ENCODE measurements at places on chromosomes 3 and 15. TPM values are rescaled to one million over a fixed set of nuclear protein-coding genes. Genes with fewer than 3 reads are reported as not detected.

Gene SEMA3B
- 0.33 TPM for total RNA-seq

Gene SLC22A14
- not detected for total RNA-seq

DNA sequence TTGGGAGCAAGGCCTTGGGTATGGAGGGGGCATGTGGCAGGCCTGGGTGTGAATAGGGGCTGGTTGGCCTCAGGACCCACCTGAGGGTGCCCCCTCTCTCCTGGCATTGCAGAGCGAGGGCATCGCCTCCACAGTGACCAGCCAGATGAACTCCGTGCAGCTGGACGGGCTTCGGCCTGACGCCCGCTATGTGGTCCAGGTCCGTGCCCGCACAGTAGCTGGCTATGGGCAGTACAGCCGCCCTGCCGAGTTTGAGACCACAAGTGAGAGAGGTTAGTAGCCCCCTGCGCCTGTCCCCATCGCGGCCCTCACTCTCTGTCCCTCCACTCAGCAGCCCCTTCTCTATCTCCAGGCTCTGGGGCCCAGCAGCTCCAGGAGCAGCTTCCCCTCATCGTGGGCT lies 16.0 kb downstream of the EPHB3 start:
- H3K36me3 ChIP-seq = no peaks in the 10 kb centered on the region
- no peaks in the 10 kb centered on the region for H3K4me1 ChIP-seq
- DNase-seq = no peak
- peaks cover 6% of the 10 kb centered on the region for H3K27me3 ChIP-seq
- no peak overlapping the region for H3K27ac ChIP-seq

Gene UCN2
- not detected for total RNA-seq

Gene THSD4
- total RNA-seq = not detected

Gene GCNT3
- not detected for total RNA-seq

GRCh38 chr3:47010111-47010712 lies 30.7 kb downstream of the NBEAL2 start:
- peaks cover 10% of the 10 kb centered on the region for H3K36me3 ChIP-seq
- peak overlapping the region; percentile 36 for H3K27ac ChIP-seq
- peak overlapping the region; percentile 45 for H3K4me3 ChIP-seq
- H3K27me3 ChIP-seq = no peaks in the 10 kb centered on the region
- H3K4me1 ChIP-seq = peaks cover 2% of the 10 kb centered on the region
- peak; percentile 3 for DNase-seq

GRCh38 chr3:196700801-196701200 lies 11.2 kb downstream of the CEP19 start:
- H3K36me3 ChIP-seq = no peaks in the 10 kb centered on the region
- no peaks in the 10 kb centered on the region for H3K27me3 ChIP-seq

Gene REC114
- not detected for total RNA-seq

GRCh38 chr3:108985844-108986243 lies 32.2 kb upstream of the GUCA1C start:
- no peak overlapping the region for H3K4me3 ChIP-seq
- H3K27me3 ChIP-seq = peaks cover 14% of the 10 kb centered on the region
- no peaks in the 10 kb centered on the region for H3K4me1 ChIP-seq
- DNase-seq = no peak

DNA sequence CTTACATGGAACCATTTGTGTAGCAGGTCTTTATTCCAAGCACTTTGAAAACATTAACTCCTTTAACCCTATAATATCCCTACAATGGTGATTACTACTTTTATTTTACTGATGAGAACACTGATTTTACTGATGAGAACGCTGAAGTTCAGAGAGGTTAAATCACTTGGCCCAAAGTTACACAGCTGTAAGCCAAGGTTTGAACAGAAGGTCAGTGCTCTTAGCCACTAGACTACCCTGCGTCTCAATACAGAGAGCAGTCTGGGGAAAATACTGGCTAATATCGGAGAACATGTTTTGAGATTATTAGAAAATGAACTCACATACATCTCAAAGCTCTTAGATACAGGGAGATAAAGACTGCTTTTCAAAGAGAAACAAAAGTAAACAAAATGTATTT lies 827.2 kb downstream of the FHIT start:
- H3K36me3 ChIP-seq = no peaks in the 10 kb centered on the region
- no peak for DNase-seq
- H3K27me3 ChIP-seq = no peaks in the 10 kb centered on the region
- H3K27ac ChIP-seq = no peak overlapping the region
- H3K4me3 ChIP-seq = no peak overlapping the region
- no peaks in the 10 kb centered on the region for H3K4me1 ChIP-seq

DNA sequence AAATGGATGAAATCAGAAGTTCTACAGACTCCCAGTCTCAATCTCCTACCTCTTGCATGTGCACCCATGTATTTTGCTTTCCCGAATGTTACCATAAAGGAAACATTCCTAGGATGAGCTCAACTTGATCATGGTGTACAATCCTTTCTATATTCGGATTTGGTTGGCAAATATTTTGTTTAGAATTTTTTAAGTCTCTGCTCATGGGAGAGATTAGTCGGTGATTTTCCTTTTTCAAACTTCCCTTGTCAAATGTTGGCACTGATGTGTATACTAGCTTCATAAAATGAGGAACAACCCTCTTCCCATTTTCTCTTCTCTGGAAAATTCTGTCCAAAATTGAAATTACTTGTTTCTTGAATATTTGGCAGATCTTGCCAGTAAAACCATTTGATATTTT lies 317.6 kb upstream of the RASGRP1 start:
- H3K4me3 ChIP-seq = no peak overlapping the region
- no peak for DNase-seq
- no peak overlapping the region for H3K27ac ChIP-seq
- H3K27me3 ChIP-seq = peaks cover 5% of the 10 kb centered on the region

DNA sequence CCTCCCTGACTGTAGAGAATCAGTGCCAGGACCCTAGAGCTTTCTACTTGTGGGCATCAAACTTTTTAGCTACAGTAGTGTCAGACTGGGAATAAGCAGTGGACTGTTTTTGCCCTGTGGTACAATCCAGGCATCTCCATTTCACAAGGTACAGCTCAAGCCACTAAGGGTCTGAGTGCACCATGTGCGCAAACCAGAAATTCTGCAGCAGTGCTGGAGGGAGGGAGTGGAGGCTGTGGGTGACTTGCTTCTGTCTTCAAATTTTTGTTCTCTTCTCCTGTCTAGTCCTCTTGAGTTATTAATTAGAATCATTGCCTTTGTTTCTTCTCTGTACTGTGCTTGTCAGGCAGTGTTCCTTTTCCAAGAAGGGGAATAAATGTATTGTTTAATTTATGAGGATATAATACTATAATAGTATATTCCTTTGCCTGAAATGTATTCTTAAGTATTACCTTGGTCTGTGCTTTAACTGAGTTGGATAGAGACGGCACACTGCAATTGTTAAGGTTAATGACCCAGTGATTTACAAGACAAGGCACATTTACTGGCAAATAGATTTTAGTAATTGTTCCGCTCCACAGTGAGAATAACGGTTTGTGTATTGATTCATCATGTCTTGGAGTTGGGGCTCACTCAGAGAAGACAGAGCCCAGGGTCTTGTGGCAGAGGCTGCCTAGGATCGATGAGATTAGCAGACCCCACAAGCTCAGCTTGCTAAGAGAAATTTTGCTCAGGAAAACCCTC lies 390.6 kb upstream of the CFAP20DC start:
- no peak overlapping the region for H3K4me3 ChIP-seq
- no peak for DNase-seq
- H3K36me3 ChIP-seq = peaks cover 2% of the 10 kb centered on the region
- H3K27ac ChIP-seq = no peak overlapping the region
- peaks cover 34% of the 10 kb centered on the region for H3K4me1 ChIP-seq

DNA sequence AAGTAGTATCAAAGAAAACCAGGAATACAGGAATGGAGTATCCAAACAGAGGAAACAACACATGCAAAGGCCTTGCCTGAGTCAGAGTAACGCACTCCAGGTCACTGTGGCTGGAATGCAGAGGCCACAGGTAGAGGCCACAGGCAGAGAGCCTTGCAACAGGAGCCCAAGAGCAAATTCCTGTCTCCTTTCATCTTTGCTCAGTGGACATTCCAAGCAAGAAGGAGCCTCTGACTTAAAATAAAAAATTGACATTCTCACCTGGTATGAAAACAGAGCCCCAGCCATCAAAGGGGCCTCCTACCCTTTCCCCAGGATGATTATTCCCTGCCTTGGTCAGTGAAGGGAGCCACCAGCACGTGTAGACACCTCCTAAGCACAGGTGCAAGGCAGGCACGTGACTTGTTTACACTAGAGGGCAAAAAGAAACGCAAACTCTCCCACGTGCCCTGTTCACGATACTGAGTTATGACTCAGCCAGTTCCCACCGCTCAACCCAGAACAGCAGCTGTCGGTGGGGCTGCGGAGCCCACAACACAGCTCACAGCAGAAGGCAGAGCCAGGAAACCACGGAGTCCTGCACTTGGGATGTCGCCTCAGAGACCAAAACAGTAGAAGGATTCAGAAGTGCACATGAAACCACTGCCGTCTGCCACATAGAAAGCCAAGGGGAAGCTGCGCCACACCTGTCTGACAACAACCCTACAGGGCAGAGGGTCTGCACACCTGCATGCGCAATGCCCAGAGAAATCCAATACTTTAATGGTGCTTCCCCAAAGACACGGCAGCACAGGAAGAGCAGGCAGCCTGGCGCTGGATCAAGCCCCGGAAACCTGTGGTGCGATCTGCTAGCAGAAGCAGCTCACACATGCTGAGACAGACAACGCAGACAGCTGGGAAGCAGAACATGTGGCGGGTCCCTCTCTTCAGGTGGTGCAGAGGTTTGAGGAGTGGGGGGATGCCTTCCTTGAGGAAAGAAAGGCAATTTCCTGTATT lies 52.1 kb downstream of the ITGB5 start:
- no peaks in the 10 kb centered on the region for H3K36me3 ChIP-seq
- peak overlapping the region; percentile 64 for H3K4me3 ChIP-seq
- peaks cover 7% of the 10 kb centered on the region for H3K27me3 ChIP-seq
- H3K4me1 ChIP-seq = peaks cover 9% of the 10 kb centered on the region
